ENCODE measurements at places on chromosomes 2 and 18.

DNA sequence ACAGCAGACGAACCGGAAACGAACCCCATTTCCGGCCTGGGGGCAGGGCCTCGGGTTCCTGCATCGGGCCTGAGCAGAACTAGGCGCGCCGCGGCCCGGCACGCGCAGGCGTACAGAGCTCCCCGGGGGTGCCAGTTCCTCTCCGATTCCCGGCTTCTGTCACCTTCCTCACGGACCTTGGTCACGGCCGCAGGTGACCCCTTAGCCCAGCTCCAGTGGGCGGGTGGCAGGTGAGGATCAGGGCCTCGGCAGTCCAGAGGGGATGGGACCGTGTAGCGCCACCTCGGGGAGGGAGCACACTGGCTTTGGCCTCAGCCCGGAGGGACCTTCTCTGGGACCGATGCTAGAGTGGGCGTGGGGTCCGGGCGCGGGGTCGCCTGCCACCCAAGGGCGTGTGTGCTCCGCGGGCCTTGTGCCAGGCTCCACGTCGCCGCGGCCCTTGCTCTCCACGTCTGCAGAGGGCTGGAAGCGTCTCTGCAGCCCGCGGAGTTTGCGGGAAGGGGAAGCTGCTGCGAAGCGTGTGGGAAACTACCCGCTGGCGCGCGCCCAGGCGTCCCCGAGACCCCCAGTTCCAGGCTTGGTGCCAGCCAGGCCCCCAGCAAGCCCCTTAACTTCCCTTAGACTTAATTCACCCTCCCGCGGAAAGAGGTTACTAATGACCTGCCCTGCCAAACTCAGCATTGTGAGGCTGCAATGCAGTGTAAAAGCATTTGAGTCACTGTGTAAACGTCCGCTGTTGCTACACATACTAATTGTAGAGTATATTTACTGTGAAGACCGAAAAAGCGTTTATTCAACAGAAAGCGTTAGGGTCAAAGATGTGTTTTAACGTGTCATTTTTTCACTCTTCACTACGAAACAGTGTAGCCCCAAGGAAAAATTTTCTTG lies at the start of gene TRAPPC12:
Gene TRAPPC12, plus strand, starts transcription at position 48 of the 888 bp plus-strand sequence. CDS start 7,930 bp downstream, outside the sequence.
- peak; percentile 75 for DNase-seq

DNA sequence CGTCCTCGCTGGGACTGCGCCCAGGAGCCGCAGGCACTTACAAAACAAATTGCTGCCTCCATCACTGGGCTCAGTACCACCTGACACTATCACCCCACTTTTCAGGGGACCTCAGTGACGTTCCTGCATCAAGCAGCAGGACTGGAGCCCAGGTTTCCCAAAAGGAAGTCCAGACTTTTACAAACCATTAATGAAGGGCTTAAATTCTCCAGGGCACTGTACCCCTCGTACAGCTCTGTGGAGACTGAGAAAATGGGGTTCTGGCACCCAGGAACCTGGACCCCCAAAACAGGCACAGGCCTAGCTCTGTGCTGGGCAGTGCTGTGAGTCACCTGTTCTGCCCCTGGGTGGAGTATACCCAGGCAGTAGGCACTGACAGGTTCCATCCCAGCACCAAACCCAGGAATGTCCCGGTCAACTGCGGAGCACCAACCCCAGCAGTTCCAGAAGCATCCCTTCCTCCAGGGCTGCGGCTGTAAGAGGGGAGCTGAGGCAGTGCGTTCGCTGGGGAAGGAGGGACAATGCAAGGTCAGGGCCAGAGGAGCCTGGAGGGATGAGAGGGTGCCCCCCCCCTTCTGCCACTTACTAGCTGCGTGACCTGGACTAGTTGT lies 24.6 kb upstream of the NOTO start:
- no peak for DNase-seq

- DNase-seq: no peak
These were observed 1229.4 kb upstream of the FAM98A start for GRCh38 chr2:34828481-34828880.

DNA sequence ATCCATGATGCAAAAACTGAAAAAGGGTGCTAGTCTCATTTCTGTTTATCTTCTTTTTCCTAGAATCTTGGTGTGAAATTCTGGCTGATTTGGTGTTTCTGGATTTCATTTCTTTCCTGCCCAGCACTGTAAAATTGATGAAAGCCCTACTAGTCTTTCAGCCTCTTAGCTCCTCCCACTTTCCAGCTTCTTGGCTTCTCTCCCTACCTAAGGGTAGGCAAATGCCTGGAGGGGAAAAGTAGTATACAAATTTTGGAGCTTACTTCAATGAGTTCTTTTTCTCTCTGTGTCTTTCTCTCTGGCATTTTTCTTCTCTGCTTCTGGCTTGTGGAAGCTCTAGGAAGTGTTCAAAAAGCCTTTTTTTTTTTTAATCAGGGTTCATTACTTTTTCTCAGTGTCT lies 160.5 kb downstream of the XIRP2 start:
- no peak for DNase-seq

DNA sequence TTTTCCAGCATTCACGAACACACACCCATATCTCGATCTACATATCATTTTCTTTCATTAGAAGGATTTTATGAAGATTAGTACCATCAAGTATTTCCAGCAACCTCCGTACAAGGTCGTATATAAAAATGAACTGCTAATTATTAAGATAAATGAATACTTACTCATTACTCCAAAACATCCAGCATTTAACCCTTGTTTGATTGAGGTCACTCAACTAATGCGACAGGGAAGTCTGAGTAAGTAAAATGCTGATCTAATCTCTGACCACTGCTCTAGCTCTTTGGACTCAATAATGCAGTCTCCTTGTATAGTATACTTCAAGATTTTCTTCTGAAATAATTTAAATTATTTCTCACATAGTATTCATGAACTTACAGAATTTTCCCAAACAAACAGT lies 2.0 kb downstream of the ABHD3 start:
- DNase-seq: no peak
